ENCODE measurements at places on chromosomes 3 and 15.
A peak's percentile ranks its signal among the peaks of the same experiment; 100 is the strongest.

- DNase-seq: no peak
Observed at GRCh38 chr3:71247958-71248335, 335.6 kb downstream of the FOXP1 start.

DNA sequence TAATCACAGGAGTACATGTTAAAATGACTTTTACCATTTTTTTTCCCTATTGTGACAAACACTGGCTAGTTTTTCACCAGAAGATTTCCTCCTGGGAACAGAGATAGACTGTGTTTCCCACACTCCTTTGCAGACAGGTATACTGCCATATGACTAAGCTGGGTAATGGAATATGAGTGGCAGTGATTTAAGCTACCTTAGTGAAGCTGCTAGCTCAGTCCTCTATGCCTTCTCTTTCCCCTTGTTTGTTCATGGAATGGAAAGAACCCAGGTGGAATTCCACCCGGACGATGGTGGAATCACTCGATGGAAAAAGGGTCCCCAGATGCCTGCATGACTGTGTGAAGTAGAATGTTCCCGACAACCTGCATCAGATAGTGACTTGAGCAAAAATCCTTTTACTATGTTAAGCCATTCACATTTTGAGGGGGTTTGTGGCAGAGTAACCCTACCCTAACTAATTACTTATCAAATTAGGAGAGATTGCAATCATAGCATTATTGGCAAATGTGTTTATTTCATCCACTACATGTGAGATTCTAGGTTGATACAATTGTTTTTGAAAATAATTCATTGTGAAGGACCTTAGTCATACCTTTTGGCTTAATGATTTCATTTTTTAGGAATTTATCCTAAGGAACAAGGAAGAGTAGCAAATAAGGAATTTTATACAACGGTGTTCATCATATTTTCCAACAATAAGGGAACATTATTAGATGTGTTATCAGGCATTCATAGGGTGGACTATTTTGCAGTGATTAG lies 16.5 kb downstream of the THSD4 start:
- no peak for DNase-seq

DNA sequence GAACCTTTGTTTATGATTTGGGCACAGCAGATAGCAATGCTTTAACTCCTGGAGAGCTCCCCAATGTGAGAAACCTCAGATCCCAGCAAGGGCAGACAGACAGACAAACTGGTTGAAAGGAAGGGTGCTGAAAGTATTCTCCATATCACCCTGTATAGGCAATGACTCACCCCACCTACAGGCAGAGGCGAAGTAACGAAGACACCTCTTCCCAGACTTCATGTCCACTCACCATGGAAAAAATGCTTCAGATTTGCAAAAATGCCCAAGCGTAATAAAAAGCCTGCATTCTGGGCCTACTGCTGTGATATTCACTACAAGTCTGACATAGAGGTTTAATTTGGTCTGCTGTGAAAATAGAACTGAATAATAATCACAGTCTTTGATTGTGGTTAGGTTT lies 50.5 kb downstream of the THBS1 start:
- DNase-seq: peak; percentile 70

DNA sequence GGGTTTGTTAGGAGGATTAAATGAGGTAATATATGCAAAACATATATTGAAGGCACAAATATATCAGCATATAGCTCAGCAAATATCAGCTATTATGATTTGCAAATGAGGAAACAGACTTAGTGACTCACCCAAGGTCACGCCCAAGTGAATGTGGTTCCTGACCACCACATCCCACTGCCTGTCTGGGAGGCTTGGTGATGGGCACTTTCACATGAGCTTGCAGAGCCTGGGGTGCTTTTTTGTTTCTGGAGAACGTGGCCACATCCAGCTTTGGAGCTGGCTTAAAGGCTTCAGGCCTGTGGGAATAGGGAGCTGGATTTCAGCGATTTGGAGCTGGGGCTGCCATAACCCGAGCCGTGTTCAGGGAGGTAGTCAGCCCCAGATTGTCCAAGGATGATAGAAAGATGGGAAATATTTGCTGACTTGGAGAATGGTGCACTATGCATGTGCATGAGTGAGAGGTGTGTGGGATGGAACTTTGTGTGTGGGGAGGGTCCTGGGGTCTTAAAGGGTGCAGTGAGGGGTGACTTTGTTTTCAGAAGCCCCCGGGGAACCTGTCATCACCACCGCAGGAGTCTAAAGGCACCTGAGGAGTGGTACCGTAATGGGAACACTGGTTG lies 12.0 kb upstream of the FGD5 start:
- DNase-seq: no peak

- DNase-seq: no peak
Observed at GRCh38 chr3:117510396-117510795, 800.8 kb downstream of the TUSC7 start.

DNA sequence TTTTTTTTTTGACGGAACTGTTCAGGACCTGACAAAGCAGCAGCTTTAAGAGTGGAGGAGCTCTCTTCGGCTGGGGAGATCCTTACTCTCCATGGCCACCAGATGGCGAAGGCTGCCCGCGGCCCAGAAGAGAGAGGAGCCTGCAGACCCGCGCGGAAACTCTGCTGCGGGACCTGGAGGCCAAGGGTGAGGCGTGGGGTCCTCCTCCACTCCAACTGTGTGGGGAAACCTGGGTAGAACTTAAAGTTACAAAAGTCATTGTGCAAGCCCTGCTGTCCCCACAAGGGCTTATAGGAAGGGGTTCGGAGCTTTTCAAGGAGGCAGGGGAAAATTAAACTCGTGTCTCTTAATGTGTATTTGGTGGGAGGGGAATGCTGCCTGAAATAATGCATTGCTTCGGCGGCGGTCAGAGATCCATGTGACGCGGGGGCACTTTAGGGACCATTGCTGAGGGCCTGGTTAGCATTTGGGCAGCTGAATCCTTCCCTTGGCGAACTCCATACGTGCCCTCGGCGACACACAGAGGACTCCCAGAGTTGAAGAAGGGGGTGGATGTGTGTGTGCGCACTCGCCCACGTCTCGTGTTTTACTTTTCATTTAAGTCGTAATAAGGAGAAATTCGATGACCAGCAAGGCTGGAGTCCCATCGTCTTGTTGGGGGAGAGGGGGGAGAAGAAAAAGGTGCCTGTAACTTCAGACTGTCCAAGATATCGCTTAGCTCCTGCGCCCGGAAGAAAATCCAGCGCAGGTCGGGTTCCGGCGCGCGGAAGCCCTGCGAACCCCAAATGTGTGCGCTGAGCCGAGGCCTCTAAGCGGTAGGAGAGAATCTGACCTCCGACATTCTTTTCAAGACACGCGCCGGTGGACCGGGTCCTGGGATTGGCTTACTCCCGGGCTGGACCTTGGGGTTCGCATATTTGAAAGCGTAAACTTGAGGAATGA lies 9.7 kb downstream of the EOMES start:
- DNase-seq: peak; percentile 78

Data from astrocyte of the spinal cord (primary cell).